ENCODE measurements at places on chromosomes 3 and 15.

- no peak for DNase-seq
These were observed 208.8 kb downstream of the STAG1 start for GRCh38 chr3:136543385-136543784.

DNA sequence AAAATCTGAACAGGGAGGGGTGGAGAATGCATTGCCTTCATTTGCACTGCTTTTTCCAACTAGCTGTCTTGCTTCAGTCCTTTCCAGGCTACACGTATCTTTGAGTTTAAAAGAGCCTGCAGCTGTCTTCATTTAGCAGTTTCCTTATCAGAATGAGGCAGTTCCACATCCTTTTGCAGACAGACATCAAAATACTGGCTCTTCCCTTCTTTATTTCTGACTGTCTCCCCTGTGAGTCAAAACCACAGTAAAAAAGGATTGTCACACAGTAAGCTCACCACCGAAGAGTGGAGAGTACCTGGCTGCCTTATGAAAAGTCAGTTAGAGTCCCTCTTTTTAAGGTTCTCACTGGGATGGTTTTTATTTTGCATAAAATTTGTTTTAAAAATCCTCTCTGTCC lies 205.5 kb upstream of the CD96 start:
- DNase-seq: no peak

DNA sequence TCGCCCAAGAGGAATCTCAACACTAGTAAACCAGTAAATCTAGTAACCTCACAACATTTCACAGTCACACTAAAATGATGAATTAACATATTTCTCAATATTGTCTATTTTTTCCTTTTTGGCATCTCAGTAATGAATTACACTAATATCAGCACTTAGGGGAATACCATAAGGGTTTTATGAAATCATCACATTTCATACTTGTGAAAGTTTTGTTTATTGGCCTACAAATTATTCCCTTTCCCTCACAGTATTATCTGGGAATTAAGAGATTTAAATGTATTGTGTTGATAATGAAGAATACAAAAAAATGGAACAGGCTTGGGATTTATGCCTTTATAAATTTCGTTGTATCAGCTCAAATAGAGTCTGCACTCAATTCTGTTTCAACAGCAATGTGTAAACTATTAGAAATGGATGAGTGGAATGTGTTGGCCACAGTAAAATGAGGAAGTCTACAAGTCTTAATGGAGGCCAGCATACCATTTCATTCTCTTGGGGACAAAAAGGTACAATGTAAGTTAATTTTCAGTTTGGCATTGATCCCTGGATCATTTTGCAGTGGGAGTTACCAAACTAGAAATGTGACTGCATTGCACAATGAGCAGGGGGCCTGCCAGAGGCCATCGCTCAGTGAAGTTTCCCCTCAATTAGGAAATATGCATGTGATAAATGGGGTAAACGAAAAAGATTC lies 195.4 kb downstream of the FMN1 start:
- no peak for DNase-seq

DNA sequence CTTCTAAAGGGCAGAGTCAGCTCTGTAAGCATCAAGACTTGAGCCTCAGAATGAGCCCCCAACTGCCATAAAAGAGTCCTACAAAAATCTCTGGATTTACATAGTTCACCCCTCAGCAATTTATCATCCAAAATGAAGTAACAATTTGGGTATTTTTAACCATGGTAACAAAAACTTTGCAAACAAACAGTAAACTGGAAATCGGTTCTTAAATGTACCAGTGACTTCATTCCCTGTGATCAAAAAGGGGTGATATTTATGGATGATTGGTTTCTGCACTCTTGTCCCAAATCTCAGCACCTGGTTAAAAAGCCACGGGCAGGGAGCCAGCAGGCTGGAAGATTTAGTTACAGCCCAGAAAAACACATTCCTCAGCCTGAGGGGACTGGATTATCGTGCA lies 73.6 kb downstream of the TFG start:
- no peak for DNase-seq

GRCh38 chr3:177144922-177145321 lies 52.4 kb downstream of the TBL1XR1 start:
- DNase-seq: no peak

DNA sequence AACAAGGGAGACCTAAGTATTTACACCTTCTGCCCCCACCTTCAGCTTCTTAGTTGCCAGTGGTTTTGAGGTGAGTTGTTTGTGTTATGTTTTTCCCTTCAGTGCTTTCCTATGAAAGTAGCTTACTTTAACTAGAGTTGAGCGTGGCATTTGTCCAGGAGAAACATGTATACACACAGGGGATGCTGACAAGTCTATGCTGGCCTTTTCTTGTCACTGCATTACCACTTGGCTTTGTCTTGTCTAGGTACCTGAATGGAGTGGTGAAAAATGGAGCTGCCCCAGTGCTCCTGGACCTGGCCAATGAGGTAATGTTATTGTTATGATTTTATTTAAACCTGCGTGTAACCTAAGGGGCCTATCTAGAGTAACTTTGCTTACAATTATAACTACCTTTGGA lies 74.4 kb downstream of the CDIN1 start:
- no peak for DNase-seq

DNA sequence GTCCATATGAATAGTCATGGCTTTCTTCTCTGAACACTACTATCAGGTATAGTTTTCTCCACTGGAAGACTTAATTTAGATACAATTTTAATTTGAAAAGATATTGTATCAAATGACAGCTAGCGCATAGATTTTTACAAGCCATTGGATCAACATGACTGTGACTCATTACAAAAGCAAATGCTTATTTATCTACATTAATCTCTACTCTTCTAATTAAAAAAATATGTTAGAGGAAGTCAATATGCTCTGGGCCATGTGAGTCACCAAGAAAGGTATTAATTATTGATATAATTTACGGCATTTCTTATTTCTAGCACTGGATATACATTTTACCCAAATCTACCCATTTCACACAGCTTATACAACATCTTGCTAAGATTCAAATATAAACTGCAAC lies 800.3 kb upstream of the GBE1 start:
- no peak for DNase-seq

DNA sequence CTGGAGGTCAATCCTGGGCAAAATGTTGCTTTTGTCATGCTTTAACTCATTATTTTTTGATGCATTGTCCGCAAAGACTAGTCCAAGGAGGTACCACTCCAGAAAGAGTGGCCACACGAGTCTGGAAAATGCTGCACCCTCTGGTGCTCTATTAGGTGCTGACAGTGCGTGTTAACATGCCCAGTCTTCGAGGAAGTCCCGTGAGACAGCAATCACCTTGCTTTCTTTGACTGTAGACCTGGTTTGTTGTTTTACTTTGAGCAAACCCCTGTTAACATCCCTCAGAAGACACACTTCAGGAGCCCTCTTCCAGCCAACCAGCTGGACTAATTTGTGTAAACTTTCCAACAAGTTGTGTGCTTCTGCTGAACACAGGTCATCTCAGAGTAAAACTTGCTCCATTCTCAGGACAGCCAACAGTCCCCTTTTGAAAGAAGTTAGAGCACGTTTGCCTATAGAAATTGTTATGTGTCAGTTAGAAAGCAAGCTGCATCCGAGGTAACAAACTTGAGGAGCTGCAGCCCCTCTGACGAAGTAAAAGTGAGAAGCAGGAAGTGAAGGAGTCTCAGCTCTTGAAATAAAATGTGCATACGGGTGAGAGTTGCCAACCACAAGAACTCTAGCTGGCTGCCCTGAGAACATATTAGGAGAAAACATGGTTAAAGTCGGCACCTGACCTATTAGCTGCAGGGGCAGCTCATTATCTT lies 205.0 kb downstream of the LPP start:
- DNase-seq: no peak

GRCh38 chr15:24877174-24877573 lies 77.6 kb upstream of the SNRPN start:
- no peak for DNase-seq

DNA sequence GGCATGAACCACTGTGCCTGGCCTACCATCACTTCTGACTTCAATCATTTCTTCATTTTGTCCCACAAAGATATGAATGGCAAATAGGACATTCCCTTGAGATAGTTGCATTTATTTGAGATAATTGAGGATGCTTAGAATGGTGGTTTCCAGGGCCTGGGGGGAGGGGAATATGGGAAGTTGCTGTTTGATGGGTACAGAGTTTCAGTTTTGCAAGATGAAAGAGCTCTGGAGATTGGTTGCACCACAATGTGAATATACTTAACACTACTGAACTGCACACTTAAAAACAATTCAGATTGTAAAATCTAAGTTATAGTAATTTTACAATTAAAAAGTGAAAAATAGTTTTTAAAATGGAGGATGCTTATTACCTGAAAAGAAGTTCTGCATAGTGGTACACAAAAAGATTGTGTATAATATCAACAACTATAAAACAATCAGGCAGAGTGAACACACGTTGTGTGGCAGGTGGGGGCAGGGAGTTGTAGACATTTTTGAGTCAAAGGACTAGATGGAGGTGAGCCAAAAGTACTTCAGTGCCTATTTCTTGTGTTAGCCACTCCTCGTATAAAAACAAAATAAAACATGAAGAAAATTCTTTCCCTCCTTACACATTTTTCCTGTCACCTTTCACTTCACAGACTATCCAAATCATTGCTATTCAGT lies 18.5 kb upstream of the RIOX2 start:
- no peak for DNase-seq
